ENCODE measurements at places on chromosomes 4 and X.

- DNase-seq = no peak
- no peaks in the 10 kb centered on the region for H3K36me3 ChIP-seq
- no peaks in the 10 kb centered on the region for H3K27me3 ChIP-seq
- H3K4me3 ChIP-seq = no peak overlapping the region
Observed at GRCh38 chrX:69117876-69118526, 47.3 kb downstream of the PJA1 start.

GRCh38 chrX:110442635-110443034 lies 84.0 kb downstream of the RTL9 start:
- DNase-seq = no peak
- H3K36me3 ChIP-seq = no peaks in the 10 kb centered on the region
- no peaks in the 10 kb centered on the region for H3K4me1 ChIP-seq
- no peaks in the 10 kb centered on the region for H3K27me3 ChIP-seq
- H3K4me3 ChIP-seq = no peak overlapping the region

DNA sequence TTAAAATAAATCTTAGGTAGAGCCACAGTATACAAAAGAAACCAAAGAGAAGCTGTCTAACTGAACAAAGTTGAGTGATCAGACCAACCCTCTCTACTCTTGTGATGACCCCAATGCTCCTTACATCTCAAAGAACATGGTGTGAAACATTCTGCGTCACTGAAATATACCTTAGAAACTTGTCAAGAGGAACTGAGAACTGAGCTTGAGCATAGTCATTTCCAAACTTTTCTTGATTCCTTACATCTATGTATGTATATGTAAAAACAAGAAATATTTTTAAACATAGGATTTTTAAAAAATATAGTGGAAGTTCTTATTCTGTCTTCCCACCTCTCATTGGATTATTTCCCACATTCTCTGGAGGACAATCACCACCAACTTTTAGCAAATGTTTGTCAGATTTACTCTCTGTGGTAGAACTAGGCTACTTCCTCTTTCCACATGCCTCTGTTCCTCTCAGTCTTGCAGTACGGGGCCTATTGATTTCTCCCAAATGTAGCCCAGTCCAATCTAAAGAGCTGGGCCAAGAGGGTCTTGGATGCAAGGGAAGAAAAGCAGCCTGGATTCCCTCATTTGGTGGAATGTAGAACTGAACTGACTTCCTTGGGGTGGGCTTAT lies 98.2 kb upstream of the HHIP start:
- H3K4me3 ChIP-seq = no peak overlapping the region
- no peak overlapping the region for H3K27ac ChIP-seq
- H3K4me1 ChIP-seq = no peaks in the 10 kb centered on the region
- DNase-seq = no peak
- no peaks in the 10 kb centered on the region for H3K27me3 ChIP-seq
- H3K36me3 ChIP-seq = no peaks in the 10 kb centered on the region

DNA sequence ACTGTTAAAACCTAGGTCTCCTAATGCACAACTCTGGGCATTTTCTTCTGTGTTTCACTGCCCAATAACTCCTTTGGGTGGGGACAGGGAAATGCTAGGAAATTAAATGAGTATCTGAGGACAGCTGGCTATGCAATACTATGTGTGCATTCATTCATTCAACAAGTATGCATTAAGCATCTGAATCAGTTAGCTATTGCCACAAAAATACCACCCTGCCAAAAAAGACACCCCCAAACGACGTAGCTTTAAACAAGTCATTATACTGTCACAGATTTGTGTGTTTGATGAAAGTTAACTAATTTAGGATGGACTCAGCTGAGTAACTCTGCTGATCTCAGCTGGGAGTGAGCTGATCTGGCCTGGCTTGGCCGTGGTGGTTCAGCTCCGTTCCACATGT lies 29.8 kb upstream of the PTCHD1 start:
- H3K36me3 ChIP-seq = no peaks in the 10 kb centered on the region
- H3K4me3 ChIP-seq = no peak overlapping the region
- H3K27ac ChIP-seq = no peak overlapping the region
- DNase-seq = no peak

GRCh38 chr4:73600954-73601353 lies 19.3 kb downstream of the RASSF6 start:
- H3K27ac ChIP-seq = no peak overlapping the region
- H3K36me3 ChIP-seq = no peaks in the 10 kb centered on the region
- no peaks in the 10 kb centered on the region for H3K27me3 ChIP-seq
- DNase-seq = no peak
- no peak overlapping the region for H3K4me3 ChIP-seq

- H3K27me3 ChIP-seq = no peaks in the 10 kb centered on the region
- H3K4me1 ChIP-seq = no peaks in the 10 kb centered on the region
- H3K27ac ChIP-seq = no peak overlapping the region
- H3K36me3 ChIP-seq = no peaks in the 10 kb centered on the region
Observed at GRCh38 chr4:126916626-126917140, 716.1 kb upstream of the INTU start.

GRCh38 chrX:119763836-119764387 lies 5.5 kb downstream of the SOWAHD start:
- H3K27ac ChIP-seq = no peak overlapping the region
- H3K27me3 ChIP-seq = no peaks in the 10 kb centered on the region
- no peaks in the 10 kb centered on the region for H3K4me1 ChIP-seq
- no peaks in the 10 kb centered on the region for H3K36me3 ChIP-seq
- no peak overlapping the region for H3K4me3 ChIP-seq

- no peak overlapping the region for H3K27ac ChIP-seq
- no peak for DNase-seq
- H3K4me1 ChIP-seq = peaks cover 7% of the 10 kb centered on the region
- no peaks in the 10 kb centered on the region for H3K27me3 ChIP-seq
- no peaks in the 10 kb centered on the region for H3K36me3 ChIP-seq
- H3K4me3 ChIP-seq = no peak overlapping the region
Observed at GRCh38 chrX:100895365-100896075, 21.4 kb upstream of the NOX1 start.
